Right renal pelvis (tissue), 4 donors: ENCODE measurements at places on chromosomes 6 and 20. TPM values are rescaled to one million over a fixed set of nuclear protein-coding genes. Genes with fewer than 3 reads are reported as not detected.
A peak's percentile ranks its signal among the peaks of the same experiment; 100 is the strongest.

DNA sequence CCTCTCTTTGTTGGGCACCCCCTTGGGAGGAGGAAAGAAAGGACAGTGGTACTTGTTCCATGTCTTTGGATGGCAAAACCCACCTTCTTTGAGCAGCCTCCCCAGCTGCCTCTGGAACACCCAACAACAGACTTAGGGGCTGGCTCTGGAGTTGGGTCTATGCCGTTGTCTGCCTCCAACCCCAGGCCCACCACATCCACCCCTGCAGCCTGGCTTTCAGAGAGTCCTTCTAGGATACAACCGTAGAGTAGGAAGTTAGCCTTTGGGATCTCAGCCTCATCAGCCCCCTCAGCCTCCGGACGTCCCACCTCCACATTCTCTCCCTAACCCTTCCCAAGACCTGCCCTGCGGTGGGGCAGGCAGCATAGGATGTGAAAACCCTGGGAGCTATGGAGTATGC is 36.4 kb downstream of the FOXP4 start:
- no peak for DNase-seq

The SIRPD gene
- not detected for polyA plus RNA-seq

The TREML2 gene
- polyA plus RNA-seq = 0.14 TPM

DNA sequence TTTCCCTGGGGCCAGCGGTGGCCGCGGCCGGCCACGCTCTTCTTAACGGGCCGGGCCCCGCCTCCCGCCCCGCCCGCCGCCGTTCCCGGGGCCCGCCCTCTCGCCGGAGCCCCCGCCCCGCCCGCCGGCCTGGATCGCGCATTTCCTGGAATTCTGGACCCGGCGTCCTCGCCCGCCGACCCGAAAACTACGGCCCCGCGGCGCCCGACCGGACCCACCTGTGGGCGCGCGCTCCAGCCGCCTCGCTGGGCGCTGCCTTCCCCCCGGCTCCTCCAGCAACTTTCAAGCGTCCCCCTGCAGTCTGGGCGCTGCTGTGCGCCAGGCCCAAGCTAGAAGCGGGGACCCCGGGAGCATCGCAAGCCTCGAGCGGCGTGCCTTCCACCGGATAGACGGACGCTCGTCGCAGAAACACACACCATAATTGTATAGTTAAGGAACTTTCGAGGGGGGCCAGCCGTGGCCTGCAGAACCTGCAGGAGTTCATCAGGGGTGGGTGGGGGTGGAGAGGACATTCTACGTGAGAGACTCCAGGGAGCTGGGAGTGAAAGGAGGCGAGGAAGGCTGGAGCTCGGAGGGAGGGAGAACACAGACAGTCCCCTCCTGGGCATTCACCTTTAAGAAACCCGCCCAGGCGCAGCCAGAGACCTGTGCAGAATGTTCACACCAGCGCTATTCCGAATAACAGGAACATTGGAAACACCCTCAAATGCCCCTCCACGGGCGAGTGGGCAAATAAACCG is at the start of gene ADA:
TSS of gene ADA (minus strand) at position 16 of the 740 bp plus-strand sequence. CDS start 92 bp downstream, outside the sequence.
- peak; percentile 33 for DNase-seq

The ZSCAN31 gene
- 8.5 TPM for polyA plus RNA-seq

GRCh38 chr6:52362443-52363227 is 684 bp downstream of the PAQR8 start:
- DNase-seq = no peak

The CHRNA4 gene
- 6.1 TPM for polyA plus RNA-seq

GRCh38 chr6:64955435-64955848 is 751.6 kb downstream of the EYS start:
- DNase-seq = no peak

GRCh38 chr6:137780447-137781034 is 86.5 kb upstream of the TNFAIP3 start:
- no peak for DNase-seq

The CNR1 gene
- 0.93 TPM for polyA plus RNA-seq

- no peak for DNase-seq
Measured at GRCh38 chr6:376827-377640, 14.5 kb upstream of the IRF4 start.

The ASIP gene
- polyA plus RNA-seq = 0.49 TPM

The GMEB2 gene
- polyA plus RNA-seq = 12.7 TPM

GRCh38 chr6:37699138-37699766 is 1.6 kb upstream of the MDGA1 start:
- no peak for DNase-seq

The C6orf58 gene
- 1.2 TPM for polyA plus RNA-seq

The HDAC2 gene
- polyA plus RNA-seq = 268 TPM

DNA sequence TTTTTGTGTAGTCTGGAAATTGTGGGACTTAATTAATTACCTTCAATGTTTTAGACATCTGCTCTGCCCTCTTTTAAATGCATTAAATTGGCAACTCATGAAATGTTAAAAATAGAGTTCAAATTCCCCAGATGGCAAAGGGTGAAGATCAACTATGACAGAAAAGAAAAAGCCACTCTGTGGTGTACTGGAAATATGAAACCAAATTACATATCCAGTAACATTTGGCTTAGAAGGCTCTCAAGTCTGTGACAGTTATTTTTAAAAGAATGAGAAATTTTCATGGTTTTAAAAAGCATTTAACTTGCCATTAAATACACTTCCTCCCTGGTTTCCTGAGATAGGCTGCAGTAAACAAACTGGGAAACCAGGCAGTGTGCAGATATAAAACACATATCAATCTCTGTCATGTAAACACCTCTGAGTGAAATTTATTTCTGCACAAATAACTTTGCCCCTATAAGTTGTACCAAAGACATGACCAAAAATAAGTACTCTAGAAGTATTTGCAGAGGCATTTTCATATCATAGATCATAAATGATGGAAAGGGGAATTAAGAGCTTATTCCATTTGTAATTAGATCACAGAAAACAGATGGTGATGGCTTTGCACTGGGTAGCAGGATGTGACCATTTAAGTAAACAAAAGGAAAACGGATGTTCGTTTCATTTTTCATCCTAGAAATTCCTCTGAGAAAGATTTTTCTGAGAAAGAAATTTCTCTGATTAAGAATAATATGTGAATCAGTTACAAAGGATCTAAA is 360.1 kb downstream of the SAMD5 start:
- DNase-seq = no peak

- no peak for DNase-seq
Measured at GRCh38 chr20:55888685-55889084, 116.6 kb downstream of the CBLN4 start.

- no peak for DNase-seq
Measured at GRCh38 chr6:32105433-32105832, 3.7 kb downstream of the TNXB start.

GRCh38 chr6:58073263-58073662 is 755.8 kb downstream of the PRIM2 start:
- DNase-seq = no peak

DNA sequence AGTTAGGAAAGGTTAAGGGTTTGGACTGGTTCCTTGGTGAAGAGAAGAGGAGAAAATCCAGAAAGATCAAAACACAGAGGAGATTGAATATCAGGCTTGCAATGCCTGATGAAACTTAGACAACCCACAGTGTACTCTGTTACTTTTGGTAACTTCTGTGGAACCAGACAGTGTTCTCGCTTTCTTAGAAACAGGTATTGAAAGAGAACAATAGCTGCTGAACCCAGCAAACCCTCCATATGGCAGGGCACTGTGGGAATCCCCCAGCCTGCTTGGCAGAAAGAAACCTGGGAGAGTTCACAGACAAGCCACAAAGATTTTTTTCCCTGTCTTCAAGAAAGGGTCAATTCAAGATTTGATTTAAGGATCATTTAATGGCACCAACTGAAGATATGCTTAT is 342.8 kb downstream of the FOXA2 start:
- DNase-seq = no peak

GRCh38 chr20:52793339-52793963 is 178.7 kb upstream of the TSHZ2 start:
- no peak for DNase-seq

DNA sequence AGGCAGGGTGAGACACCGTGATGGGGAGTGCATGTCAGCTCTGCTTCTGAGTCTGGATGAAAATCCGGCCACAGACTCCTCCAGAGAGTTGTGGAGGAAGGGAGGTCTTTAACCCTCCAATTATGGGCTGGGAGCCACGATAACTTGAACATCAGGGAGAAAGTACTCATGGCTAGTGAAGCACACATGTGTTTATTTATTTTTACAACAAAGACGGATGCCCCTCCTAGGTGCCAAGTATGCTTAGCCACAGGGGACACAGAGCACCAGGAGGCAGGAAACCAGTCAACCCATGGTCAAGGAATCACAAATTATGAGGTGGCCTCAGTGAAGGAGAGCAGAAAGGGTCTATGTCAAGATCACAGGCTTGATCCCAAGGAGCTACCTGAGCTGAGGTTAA is 54.1 kb downstream of the ZNF217 start:
- no peak for DNase-seq

DNA sequence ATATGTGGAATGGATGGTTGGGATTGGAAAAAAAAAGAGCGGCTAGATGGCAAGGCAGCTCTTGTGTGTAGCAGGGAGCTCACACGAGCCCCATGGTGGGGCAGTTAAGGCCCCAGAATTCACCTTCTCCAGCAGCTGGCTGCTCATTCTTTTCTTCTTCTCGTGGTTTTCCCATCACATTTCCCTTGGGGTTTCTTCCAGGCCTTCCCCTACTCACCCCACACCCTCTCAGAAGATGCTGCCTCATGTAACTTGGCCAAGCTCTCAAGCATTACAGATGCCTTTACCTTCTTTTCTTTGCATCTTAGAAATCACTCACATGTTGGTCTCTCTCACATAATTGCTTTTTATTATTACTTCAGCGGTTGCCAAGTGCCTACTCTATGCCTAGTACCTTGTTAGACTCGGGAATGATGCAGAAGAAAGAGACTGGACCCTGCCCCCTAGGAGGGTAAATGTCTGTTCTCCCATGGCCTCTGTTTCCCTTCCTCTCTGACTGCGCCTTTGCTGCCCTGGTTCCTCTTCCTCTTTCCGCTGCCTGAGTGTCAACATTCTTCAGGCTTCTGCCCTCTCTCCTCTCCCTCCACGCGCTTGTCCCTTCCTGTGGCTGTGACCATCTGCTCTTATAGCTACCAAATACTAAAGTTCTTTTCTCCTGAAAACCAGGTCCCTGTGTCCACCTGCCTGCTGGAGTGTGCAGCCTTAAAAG is 28.6 kb downstream of the PPARD start:
- no peak for DNase-seq

GRCh38 chr20:20076297-20077065 is 24.1 kb downstream of the CFAP61 start:
- DNase-seq = no peak

DNA sequence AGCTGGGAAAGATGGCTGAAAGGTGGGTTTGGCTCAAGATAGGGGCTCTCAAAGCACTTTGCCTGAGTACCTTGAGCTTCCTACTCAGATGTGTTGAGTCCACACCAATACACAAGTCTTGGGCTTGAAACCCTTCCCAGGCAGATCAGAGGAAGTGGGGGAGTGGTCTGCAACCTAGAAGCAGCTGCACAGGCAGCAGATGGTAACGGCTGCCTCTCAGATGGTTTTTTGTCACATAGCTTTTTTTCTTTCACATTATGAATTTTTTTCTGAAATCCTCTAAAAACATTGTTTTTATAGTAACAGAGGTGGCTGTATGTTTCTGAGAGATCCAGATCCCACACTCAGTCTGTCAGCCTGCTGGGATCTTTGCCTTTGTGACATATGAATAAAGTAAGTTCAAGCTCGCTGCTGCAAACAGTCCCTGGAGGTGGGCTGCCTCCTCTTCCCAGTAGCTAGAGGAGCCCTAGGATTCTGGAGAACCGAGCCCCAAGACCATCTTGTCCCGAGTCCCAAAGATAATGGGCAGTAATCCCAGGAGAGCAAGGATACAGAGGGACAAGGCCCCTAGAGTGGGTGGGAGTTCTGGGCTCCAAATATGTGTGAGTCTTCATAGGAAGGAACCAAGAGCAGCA is 97.1 kb upstream of the TOP1 start:
- DNase-seq = no peak

DNA sequence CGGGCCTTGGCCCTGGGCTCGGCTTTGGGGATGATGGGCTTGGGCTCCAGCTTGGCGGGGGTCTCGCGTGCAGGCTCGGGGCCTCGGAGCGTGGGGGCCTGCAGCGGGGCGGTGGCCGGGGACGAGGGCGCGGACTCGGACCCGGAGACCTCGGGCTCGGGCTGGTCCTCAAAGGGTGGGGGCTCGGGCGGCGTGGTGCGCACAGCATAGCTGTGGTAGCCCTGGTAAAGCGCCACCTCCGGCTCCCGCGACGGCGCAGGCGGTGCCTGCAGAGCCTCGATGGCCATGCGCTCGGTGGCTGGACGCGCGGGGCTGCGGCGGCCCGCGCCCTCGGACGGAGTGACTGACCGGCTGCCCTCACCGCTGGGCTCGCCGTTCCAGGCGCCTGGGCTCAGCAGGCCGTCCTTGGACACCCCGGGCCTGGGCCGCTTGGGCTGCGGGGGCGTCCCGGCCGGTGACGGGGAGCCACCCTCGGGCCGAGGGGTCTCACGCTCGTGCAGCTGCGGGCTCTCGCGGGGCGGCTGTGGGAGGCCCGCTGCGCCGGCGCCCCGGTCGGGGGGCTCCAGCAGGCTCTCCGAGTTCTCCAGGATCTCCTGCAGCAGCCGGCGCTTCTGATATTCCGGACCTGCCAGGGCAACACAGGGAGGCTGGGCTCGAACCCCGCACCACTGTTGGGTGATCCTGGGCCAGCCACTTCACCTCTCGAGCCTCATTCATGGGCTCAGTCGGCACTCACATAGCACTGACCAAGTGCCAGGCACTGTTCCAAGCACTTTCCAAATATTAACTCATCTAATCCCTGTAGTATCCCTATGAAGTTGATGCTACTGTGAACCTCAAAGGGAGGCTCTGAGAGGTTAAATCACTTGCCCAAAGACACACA is 71.0 kb downstream of the JPH2 start:
- DNase-seq = no peak

The PPP1R3D gene
- polyA plus RNA-seq = 7.3 TPM

GRCh38 chr6:117280922-117281321 is 15.6 kb downstream of the VGLL2 start:
- no peak for DNase-seq

The ARMC2 gene
- polyA plus RNA-seq = 11.6 TPM

DNA sequence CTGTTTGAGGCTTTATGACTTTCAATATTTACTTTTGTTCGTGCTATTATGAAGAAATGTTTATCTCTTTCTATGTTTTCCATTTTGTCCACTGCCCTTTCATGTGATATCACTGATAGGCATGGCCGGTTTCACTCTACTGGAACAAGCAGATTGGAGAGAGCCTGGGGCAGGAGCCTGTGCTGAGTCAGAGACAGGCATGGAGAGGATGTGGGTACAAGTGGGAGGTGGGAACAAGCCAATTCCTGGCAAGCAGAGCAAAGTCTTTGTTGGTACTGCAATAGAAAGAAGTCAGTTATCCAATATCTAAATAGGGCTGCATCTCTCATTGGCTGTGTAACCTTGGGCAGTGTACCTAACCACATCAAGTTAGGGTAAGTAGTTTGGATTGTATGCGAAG is 545.6 kb upstream of the MAP3K7 start:
- DNase-seq = no peak
